ENCODE measurements at places on chromosomes 12 and 14.

DNA sequence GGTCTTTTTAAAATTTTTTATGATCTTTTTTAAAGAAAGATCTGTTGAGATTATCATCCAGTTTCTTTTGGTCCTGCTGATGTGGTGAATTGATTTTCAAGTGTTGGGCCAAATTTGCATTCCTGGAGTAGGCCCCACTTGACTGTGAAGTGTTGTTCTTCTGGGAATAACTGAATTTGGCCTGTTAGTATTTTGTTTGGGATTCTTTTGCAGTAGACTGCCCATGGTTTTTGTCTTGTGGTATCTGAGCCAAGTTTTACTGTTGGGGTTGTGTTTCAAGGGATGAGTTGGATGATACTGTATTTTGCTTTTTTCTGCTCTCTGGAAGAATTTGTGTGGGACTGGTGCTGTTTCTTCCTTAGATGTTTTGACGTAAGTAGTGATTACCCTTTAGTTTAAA, 4.0 kb upstream of the SYCP3 start:
- no peak for DNase-seq

- no peak for DNase-seq
Observed at GRCh38 chr12:100913872-100914592, 119.5 kb downstream of the ANO4 start.

- DNase-seq: no peak
Observed at GRCh38 chr14:106606936-106607335, 1080.6 kb downstream of the TMEM121 start.

DNA sequence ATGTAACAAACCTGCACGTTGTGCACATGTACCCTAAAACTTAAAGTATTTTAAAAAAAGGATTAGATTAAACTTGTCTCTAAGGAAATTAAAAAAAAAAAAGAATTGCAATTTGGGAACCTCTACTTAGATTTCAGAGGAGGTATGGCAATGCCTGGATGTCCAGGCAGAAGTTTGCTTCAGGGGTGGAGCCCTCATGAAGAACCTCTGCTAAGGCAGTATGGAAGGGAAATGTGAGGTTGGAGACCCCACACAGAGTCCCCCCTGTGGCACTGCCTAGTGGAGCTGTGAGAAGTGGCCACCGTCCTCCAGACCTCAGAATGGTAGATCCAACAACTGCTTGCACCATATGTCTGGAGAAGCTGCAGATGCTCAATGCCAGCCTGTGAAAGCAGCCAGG, 279.6 kb upstream of the CCDC196 start:
- no peak for DNase-seq

- no peak for DNase-seq
Observed at GRCh38 chr12:25623816-25624215, 70.7 kb upstream of the LMNTD1 start.

GRCh38 chr12:6551063-6551461, 4.8 kb downstream of the IFFO1 start:
- no peak for DNase-seq

- no peak for DNase-seq
Observed at GRCh38 chr14:73879027-73879426, 7.6 kb upstream of the ZNF410 start.

GRCh38 chr12:109247831-109248654, 61.0 kb downstream of the FOXN4 start:
- DNase-seq: no peak

DNA sequence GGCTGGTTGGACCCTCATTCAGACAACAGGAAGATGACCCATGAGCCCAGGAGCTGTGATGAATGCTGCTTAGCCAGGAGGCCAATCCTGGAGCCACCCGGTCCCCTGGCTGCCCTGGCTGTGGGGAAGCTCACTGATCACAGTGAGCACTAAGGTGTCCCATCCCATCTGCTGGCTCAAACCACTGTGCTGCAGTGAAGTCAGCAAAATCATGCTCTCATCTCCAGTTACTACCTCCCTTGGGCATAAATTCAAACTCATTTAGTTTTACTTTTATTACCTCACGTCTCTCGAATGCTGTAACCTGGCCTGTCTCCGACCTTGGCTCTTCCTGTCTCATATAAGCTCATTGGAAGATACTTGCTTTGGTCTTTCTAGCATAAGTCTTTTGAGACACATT, 112.4 kb downstream of the APAF1 start:
- DNase-seq: no peak

DNA sequence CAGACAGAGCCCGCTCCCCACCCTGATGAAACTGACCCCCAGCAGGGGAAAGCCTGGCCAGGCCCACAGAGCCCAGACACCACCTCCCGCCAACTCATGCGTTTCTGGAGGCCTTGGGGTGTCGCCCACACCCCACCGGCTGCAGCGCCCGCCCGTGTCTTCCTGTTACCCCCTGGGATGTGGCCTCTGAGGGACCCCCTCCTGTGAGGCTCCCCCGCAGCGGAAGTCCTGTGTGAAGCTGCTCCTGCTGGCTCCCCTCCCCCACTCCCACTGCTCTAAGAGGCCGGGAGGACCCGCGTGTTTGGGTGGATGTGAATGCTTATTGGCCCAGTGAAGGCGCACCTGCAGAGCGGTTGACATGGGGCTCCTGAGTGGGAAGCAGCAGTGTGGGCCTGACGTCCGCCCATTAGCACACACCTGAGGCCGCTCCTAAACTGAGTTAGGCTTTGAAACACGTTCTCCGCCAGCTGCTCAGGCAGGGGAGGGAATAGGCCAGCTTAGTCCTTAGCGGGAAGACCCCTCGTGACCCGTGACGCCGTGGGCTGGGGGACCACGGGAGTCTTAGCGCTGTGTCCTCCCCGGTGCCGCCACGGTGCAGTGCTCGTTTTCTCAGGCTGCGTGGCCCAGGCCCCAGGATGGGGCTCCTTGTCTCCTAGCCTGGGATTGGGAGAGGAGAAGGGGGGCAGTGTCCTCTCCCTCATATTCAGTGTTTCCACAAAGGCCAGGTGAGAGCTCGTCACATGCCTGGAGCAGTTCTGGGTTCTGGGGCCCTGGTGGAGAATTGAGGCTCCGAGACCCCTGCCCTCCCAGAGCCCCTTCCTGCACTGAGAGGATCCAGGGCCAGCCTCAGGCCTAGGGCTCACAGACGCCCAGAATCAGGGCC, 323.4 kb upstream of the SFSWAP start:
- DNase-seq: no peak

GRCh38 chr12:89075880-89076540, 276.3 kb downstream of the DUSP6 start:
- DNase-seq: no peak

GRCh38 chr12:125229878-125230530, 164.8 kb downstream of the AACS start:
- DNase-seq: no peak

- DNase-seq: no peak
Observed at GRCh38 chr14:61553730-61554641, 141.3 kb upstream of the HIF1A start.

DNA sequence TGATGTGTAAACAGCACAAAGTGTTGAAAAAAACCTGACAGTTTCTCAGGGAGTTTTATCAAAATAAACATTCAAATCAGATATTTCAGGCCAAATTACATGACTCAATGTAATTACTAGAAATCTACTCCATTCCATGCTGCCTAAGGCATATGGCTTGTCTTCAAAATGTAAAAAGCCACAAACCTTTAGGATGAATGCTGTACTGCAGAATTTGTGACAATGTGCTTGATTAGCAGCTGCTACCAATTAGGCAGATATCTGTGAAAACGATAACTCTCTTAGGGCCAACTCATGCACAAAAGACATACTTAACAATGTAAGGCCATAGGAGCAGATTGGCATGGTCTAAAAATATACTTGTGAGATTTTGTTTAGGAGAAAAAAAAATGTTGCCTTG, 267.0 kb downstream of the DACT1 start:
- no peak for DNase-seq

DNA sequence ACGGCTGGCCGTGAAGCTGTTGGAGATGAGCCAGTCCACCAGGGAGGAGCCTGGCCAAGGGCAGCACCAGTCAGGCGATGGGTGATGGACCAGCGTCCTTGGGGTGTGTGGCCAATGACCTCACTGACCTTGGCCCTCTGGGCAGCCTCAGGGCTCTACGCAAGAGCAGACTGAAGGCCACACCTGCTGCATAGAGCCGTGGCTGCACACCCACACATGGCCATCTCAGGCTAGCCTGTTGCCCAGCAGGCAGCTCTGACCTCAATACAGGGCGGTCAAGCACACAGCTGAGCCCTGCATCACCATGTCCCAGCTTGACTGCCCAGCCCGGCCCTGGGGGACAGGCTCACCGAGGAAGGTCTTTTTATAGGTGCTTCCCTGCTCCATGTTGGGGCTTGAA, 19.2 kb downstream of the PLEK2 start:
- no peak for DNase-seq

GRCh38 chr12:80222261-80222660, 122.9 kb downstream of the OTOGL start:
- no peak for DNase-seq

DNA sequence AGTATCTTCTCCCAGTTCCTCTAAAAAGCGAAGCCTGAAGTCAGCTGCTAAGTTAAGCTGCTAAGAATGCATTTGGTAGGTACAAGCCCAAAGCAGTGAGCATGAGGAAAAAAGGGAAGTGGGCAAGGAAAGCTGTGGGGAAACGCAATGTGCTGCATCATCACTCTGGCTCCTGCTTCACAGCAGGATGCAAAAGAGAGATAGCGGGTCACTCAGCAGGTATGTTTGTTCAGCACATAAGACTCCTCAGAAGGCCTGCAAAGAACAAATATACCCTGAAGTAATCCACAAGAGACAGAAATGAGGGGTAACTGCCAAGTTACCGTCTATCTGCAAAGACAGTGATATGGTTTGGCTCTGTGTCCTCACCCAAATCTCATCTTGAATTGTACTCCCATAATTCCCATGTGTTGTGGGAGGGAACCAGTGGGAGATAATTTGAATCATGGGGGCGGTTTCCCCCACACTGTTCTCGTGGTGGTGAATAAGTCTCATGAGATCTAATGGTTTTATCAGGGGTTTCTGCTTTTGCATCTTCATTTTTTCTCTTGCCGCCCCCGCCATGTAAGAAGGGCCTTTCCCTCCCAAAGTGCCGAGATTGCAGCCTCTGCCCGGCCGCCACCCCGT, 127.4 kb upstream of the EGLN3 start:
- DNase-seq: no peak

All from esophagus squamous epithelium (tissue), 5 donors.